ENCODE measurements at places on chromosomes 13 and 19.

DNA sequence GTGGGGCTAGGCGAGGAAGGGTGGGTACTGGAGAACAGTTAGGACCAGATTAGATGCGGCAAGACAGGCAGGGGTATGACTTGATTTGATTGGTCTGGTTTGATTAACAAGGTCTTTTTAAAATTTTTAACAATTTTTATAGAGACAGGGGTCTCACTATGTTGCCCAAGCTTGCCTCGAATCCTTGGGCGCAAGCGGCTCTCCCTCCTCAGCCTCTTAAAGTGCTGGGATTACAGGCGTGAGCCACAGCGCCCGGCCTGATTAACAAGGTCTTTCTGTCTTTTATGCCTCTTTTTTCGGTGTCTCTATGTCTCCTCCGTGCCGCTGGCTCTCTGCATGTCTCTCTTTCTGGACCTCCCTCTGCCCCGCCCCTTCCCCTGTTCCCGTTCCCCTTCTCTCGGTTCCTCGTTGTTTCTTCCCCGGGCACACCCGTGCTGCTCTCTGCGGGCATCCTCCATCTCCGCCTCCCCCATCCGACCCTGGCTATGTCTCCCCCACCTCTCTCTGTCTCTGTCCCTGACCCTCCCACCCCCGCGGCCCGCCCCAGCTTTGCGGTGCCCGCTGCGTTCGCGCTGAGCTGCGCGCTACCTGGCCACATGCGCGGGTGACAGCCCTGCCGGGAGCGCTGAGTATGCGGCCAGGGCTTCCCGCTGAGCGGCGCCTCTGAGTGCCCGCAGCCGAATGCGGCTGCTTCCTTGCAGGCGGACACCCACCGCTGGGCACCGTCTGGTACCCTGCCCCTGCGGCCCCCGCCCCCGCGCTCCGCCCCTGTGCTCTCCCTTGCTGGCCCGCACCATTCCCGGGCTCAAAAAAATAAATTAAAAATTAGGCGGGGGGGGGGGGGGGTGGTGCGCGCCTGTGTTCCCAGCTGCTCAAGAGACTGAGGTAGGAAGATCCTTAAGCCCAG is 8.1 kb upstream of the SDHAF1 start:
- H3K27ac ChIP-seq, result no peak overlapping the region
- peak overlapping the region; percentile 83 for H3K4me3 ChIP-seq
- peaks cover 4% of the 10 kb centered on the region for H3K36me3 ChIP-seq
- no peaks in the 10 kb centered on the region for H3K4me1 ChIP-seq

DNA sequence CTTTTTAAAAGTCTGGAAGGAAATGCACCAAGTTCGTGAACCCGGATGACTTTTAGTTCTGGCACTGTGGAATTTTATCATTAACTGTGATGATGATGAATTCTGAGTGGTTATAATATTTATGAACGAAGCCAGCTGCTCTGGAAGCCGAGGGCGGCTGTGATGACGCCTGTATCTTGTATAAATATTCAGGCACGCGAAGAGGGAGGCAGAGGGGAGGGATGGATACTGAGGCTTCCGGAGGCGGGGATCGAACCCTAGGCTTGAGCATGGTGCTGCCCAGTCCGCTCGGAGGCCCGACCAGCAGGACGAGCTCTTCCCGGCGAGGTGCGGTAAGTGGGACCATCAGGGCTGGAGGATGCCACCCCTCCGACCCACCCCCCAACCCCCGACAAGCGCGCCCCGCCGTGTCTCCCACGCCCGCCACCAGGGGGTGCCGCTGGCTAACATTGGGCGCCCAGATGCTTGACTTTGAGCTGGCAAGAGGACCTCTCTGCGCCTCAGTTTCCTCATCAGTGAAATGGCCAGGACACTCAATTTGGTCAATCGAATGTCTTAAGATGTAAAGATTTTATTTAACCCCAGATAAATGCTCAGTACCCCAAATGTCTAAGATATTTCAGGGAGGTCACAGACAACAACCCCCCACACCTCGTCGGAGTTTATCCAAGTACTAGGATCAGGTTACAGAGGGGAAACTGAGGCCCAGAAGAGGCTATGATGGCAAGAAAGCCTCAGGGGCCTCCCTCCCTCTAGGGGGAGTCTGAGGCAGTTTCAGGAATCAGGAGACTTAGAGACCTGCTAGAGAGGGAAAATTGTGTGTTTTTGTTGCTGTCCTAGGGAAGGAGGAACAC is 4.5 kb upstream of the RAB3A start:
- H3K27ac ChIP-seq, result no peak overlapping the region
- no peak overlapping the region for H3K4me3 ChIP-seq
- peak; percentile 57 for DNase-seq
- H3K4me1 ChIP-seq, result peaks cover under 1% of the 10 kb centered on the region

GRCh38 chr13:91151921-91152320 is 195.6 kb upstream of the MIR17HG start:
- no peak for DNase-seq
- H3K27ac ChIP-seq, result no peak overlapping the region
- no peak overlapping the region for H3K4me3 ChIP-seq

DNA sequence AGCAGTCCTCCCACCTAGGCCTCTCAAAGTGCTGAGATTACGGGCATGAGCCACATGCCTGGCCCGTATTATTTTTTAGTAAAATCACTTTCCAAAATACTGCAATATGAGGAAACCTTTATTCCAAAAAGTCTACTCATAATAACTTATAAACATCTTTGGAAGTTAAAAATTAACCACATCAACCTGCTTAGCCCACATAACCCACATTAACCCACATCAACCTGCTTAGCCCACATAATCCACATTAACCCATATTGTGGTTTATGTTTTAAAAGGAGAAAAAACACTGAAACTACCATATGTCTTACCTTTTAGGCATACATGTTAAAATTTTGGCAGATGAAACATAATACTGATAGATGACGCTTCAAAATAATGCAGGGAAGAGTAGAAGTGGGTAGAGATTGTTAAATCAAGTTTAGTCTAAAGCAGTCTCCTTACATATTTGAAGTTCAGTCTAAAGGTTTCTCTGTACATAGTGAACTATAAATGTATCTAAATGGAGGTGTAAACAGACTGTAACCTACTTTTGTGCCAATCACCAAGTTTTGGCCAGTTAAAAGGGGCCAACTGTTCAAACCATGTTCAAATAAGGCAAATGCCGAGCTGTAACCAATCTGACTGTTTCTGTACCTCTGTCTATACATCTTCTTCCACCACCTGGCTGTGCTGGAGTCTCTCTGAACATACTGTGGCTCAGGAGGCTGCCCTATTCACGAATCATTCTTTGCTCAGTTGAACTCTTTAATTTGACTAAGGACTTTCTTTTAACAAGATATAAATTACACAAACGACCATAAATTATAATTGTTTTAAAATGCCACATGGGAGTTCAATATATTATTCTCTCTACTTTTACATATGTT is 14.5 kb downstream of the KPNA3 start:
- H3K27me3 ChIP-seq, result no peaks in the 10 kb centered on the region
- no peak overlapping the region for H3K27ac ChIP-seq
- H3K36me3 ChIP-seq, result no peaks in the 10 kb centered on the region
- peaks cover 13% of the 10 kb centered on the region for H3K4me1 ChIP-seq
- H3K4me3 ChIP-seq, result no peak overlapping the region

GRCh38 chr13:99992949-99993351 is 11.4 kb downstream of the ZIC2 start:
- no peak overlapping the region for H3K27ac ChIP-seq
- H3K36me3 ChIP-seq, result peaks cover 4% of the 10 kb centered on the region
- peaks cover 27% of the 10 kb centered on the region for H3K27me3 ChIP-seq
- no peak overlapping the region for H3K4me3 ChIP-seq
- peaks cover 33% of the 10 kb centered on the region for H3K4me1 ChIP-seq

- DNase-seq, result no peak
- H3K36me3 ChIP-seq, result no peaks in the 10 kb centered on the region
- H3K27ac ChIP-seq, result no peak overlapping the region
- no peaks in the 10 kb centered on the region for H3K27me3 ChIP-seq
These were observed 6.8 kb upstream of the FRY start for GRCh38 chr13:32024750-32025149.

DNA sequence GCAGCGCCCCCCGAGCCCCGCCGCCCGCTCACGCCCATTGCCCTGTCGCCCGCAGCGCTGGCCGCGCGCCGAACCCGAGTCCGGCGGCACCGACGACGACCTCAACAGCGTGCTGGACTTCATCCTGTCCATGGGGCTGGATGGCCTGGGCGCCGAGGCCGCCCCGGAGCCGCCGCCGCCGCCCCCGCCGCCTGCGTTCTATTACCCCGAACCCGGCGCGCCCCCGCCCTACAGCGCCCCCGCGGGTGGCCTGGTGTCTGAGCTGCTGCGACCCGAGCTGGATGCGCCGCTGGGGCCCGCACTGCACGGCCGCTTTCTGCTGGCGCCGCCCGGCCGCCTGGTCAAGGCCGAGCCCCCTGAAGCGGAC is 518 bp downstream of the KLF2 start:
- H3K4me3 ChIP-seq, result no peak overlapping the region
- no peak overlapping the region for H3K27ac ChIP-seq
- peaks cover 21% of the 10 kb centered on the region for H3K4me1 ChIP-seq
- peak; percentile 44 for DNase-seq
- H3K27me3 ChIP-seq, result peaks cover 64% of the 10 kb centered on the region

DNA sequence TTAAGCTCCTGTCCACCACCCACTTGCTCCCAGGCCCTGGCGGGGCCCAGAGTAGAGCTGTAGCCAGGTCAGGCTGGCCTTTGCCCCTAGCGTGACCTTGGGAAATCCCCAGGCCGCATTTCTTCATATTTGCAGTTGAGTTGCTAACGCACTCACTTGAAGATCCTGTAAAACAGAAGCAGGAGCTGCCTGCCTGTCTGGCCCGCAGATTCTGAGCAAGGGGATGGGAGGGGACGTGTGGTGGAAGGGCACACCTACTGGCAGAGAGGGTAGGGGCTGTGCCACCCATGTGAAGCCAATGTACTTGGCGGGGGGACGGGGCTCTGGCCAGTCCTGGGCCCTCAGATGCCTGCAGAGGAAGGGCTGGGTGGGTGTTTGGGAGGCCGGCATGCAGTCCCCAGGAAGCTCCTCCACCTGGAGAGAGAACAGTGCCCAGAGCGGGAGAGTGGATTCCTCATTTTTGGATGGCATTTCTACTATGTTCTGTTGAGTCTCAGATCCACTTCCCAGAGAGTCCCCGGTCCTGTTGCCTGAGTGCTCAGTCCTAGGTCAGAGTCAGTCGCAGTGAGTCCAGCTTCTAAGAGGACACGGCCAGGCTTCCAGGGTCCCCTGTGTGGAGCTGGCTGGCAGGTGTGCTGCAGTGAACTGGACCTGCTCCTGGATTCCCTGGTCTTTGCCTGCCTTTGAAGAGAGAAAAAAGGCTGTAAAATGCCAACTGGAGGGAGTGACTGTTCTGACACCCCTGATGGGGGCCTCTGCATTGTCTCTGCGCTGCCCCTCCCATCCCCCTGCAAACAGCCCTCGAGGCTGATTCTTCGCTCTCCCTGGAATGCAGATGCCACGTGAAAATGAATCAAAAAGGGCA is 62.9 kb downstream of the GGACT start:
- H3K27me3 ChIP-seq, result peaks cover 7% of the 10 kb centered on the region
- no peak overlapping the region for H3K27ac ChIP-seq
- DNase-seq, result no peak
- no peak overlapping the region for H3K4me3 ChIP-seq
- peaks cover 28% of the 10 kb centered on the region for H3K4me1 ChIP-seq

Measured in endothelial cell (in vitro differentiated cells).